Naive thymus-derived CD4-positive, alpha-beta T cell (primary cell): ENCODE measurements at places on chromosomes 4 and X.

GRCh38 chr4:166091912-166092510 is 219.0 kb downstream of the TLL1 start:
- DNase-seq: peak; percentile 1
- H3K27me3 ChIP-seq: no peaks in the 10 kb centered on the region
- no peaks in the 10 kb centered on the region for H3K36me3 ChIP-seq
- H3K27ac ChIP-seq: no peak overlapping the region
- H3K4me3 ChIP-seq: no peak overlapping the region
- no peaks in the 10 kb centered on the region for H3K4me1 ChIP-seq

DNA sequence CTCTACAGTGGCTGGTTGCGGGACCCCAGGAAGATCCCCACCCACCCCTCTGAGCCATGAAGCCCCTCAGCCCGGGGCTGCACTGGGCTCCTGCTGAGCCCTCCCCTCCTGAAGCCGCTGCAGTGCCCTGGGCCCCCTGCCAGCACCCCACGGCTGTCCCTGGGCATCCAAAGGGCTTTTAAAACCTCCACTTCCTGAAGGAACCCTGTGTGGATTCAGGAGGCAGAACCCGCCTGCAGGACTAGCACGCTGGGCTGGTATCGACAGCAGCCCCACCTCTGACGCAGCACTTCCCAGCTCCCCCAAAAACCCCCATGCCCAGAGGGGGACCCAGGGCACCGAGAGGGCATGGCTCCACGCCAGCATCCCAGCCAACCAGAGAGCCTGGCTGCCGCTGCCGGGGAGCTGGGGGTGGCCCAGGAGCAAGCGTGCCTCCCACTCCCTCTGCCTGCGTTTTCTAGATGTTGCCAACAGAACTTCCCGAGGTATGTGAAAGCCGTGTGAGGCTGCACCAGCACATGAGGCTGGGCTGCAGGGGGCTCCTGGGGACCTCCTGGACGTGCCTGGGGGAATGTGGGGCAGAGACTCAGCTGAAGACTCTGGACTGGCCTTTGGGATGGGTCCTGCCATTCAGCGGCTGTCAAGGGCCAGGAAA is 6.3 kb downstream of the MXD4 start:
- DNase-seq: no peak
- H3K27me3 ChIP-seq: no peaks in the 10 kb centered on the region
- no peak overlapping the region for H3K4me3 ChIP-seq
- no peak overlapping the region for H3K27ac ChIP-seq

DNA sequence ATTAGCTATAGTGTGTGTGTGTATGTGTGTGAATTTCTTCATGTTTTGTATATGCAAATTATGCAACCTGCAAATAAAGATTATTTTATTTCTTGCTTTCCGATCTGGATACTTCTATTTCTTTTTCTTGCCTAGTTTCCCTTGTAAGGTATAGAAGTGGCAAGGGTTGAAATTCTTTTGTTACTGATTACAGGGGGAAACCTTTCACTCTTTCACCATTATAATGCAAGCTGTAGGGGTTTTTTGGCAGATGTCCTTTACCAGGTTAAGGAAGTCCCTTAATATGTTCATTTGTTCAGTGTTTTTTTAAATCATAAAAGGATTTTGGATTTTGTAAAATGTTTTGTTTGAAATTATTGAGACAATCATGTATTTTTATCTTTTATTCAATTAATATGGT is 44.3 kb upstream of the PDE5A start:
- no peaks in the 10 kb centered on the region for H3K36me3 ChIP-seq
- H3K27ac ChIP-seq: no peak overlapping the region
- H3K4me3 ChIP-seq: no peak overlapping the region
- H3K27me3 ChIP-seq: no peaks in the 10 kb centered on the region
- DNase-seq: no peak
- no peaks in the 10 kb centered on the region for H3K4me1 ChIP-seq

DNA sequence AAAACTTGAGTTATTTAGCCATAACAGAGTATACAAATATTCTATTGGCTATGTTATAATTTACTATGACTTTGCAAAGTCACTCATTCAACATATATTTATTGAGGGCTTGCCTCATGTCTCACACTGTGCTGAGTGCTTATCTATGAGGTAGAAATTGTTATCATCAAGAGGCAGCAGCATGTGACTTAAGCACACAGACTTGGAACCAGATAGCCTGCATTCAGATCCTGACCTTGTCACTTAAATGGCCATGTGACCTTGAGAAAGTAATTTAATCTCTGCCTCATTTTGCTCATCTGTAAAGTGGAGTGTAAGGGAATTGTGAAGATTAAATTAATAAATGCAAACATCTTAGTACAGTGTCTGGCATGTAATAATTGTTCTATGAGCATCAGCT is 10.1 kb upstream of the EXOSC9 start:
- H3K27me3 ChIP-seq: no peaks in the 10 kb centered on the region
- no peak for DNase-seq
- no peak overlapping the region for H3K27ac ChIP-seq
- H3K4me1 ChIP-seq: no peaks in the 10 kb centered on the region
- H3K36me3 ChIP-seq: no peaks in the 10 kb centered on the region

DNA sequence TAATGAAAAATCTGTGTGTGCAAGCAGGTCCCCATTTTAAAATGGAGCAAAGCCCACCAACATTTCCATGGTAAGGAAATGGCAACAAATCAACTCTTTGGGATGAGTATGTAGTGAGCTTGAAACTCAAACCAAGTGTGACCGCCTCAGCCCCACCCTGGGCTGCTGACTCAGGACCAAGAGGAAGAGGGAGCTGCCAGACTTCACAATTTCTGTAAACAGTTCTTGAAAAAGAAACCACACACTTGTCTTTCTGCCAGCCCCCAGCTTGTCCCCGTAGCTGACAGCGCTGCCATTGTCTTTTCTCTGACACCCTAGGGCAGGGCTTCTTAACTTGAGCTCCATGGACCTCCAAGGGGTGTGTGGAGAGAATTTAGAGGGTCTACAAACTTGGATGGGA is 10.3 kb downstream of the RTL5 start:
- no peaks in the 10 kb centered on the region for H3K36me3 ChIP-seq
- no peak overlapping the region for H3K27ac ChIP-seq
- H3K4me3 ChIP-seq: peak overlapping the region; percentile 13
- H3K4me1 ChIP-seq: no peaks in the 10 kb centered on the region

DNA sequence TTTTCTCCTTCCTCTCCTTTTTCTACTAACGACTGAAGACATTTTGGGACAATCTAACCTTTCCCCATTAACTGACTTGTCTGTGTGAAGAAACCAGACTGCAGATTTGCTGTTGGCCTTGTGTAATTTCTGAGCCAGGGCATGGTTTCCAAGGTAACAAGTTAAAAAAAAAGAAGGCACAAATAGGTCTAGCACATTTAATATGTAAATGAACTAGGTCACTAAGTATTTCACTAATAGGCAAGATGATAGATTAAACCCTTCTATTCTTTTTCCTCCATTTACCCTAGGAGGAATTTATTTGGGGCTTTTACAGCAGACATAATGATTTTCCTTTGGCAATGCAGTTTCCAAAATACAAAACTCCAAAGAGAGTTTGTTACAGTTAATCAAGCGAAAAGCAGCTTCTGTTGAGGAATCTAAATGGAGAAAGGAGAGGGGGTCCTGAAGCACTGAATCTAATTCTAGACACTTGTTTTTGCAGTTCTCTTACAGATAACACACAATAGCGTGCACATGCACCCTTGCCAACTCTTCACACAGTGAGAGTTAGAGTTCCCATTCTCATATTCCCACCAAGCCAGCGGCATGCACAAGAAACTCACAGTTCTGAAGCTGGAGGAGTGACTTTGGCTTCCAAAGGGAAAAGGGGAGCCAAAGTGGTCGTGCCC is 72.0 kb downstream of the TSPAN5 start:
- H3K4me1 ChIP-seq: no peaks in the 10 kb centered on the region
- no peak overlapping the region for H3K27ac ChIP-seq
- no peaks in the 10 kb centered on the region for H3K36me3 ChIP-seq
- no peaks in the 10 kb centered on the region for H3K27me3 ChIP-seq
- DNase-seq: no peak

GRCh38 chr4:7207628-7208231 is 15.4 kb downstream of the SORCS2 start:
- no peaks in the 10 kb centered on the region for H3K4me1 ChIP-seq
- H3K27ac ChIP-seq: no peak overlapping the region
- no peak for DNase-seq
- no peak overlapping the region for H3K4me3 ChIP-seq
- no peaks in the 10 kb centered on the region for H3K36me3 ChIP-seq

GRCh38 chr4:76950956-76951671 is 1.6 kb downstream of the SEPTIN11 start:
- DNase-seq: peak; percentile 4
- H3K27me3 ChIP-seq: no peaks in the 10 kb centered on the region
- H3K27ac ChIP-seq: no peak overlapping the region
- no peaks in the 10 kb centered on the region for H3K4me1 ChIP-seq
- no peaks in the 10 kb centered on the region for H3K36me3 ChIP-seq

- no peaks in the 10 kb centered on the region for H3K36me3 ChIP-seq
- no peaks in the 10 kb centered on the region for H3K4me1 ChIP-seq
- DNase-seq: no peak
- no peak overlapping the region for H3K27ac ChIP-seq
- no peak overlapping the region for H3K4me3 ChIP-seq
These were observed 82.1 kb upstream of the IQCM start for GRCh38 chr4:149897783-149898182.

- no peak overlapping the region for H3K27ac ChIP-seq
- H3K4me1 ChIP-seq: peaks cover 12% of the 10 kb centered on the region
- H3K4me3 ChIP-seq: no peak overlapping the region
These were observed 2.1 kb downstream of the GAB3 start for GRCh38 chrX:154748712-154749339.

GRCh38 chr4:76569706-76570105 is 134.7 kb downstream of the SHROOM3 start:
- no peak for DNase-seq
- no peaks in the 10 kb centered on the region for H3K36me3 ChIP-seq
- no peak overlapping the region for H3K4me3 ChIP-seq
- H3K27ac ChIP-seq: no peak overlapping the region

DNA sequence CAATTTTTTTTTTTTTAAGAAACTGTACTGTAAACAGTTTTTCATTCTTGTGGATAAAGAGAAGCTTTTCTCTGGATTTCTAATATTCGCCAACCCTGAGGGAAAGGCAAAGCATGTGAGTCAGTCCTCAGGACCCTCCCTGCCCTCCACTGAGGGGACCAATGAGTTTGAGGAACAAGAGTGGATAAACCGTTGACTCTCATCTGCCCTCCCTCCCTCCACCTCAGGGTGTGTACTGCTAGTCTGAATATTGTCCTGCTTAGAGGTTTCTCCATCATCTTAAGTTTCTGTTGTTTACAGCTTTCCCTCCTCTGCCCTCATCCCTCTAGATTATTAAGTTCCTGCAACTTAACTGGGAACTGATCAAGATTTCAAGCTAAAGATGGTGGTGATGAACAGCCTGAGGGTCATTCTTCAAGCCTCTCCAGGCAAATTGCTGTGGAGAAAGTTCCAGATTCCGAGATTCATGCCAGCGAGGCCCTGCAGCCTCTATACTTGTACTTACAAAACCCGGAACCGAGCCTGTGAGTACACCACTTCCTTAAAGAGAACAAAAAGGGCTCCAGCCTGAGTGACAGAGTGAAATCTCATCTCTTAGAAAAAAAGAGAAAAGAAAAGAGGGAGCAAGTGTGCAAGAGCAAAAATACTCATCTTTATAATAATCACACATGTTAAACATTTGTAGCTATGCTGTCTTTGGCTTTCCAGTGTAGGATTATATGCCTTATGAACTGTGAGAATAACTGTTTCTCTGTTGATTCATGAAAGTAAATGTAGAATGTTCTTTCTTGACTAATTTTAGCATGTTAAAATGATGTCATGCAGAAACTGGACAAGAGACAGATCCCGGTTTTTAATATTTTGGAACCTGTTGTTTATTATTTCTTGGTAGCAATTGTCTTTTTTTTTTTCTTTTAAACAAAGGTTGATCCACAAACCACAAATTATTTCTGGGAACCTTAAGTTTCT is 11.9 kb downstream of the CA5B start:
- H3K27me3 ChIP-seq: no peaks in the 10 kb centered on the region
- H3K27ac ChIP-seq: peak overlapping the region; percentile 89
- no peaks in the 10 kb centered on the region for H3K36me3 ChIP-seq
- peaks cover 55% of the 10 kb centered on the region for H3K4me1 ChIP-seq

DNA sequence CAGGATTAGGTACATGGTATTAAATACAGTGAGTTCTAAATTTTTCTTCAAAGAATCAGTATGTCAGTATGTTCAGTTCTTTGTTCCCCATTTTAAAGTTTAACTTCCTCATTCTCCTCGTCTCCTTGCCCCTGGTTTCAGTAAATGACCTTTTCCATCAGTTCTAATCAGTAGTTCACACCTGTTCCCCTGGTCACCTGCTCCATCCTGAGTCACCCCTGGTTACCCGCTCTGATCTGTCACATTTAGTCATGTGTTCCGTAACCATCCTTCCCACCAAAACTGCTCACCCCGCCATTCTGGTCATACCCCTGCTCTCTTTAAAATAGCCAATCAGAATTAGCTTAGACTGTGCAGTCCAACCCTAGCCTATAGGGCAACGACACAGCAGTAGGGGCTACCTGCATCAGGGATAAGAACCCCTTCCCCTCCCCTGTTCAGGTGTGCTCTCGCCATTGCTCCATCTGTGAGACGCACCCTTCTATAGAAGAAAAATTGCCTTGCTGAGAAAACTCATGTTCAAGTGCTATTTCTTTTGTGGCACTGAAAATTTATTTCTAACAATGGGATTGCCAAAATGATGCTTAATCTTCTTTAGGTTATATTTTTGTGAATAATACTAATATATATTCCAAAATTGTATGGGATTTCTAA is 181.3 kb downstream of the OR13H1 start:
- no peaks in the 10 kb centered on the region for H3K36me3 ChIP-seq
- H3K4me3 ChIP-seq: no peak overlapping the region
- no peak overlapping the region for H3K27ac ChIP-seq
- H3K27me3 ChIP-seq: no peaks in the 10 kb centered on the region

DNA sequence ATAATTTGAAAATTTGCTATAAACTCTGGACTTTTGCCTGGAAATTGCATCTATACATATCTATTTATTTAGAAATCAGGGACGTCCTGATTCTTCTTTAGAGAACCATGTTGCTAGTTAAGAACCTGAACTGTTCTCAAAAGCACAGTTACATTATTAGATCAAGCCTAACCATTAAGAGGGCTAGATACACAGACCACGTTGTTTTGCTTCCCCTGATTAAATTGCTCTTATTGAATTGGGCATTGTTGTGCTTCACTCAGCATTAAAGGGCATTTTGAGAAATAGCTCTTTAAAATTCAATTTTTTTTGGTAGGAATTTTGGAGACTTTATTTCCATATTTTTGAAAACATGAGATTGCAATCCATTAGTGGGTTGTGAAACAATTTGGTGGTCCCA is 44.4 kb downstream of the FIP1L1 start:
- DNase-seq: no peak
- H3K4me3 ChIP-seq: no peak overlapping the region
- H3K27me3 ChIP-seq: no peaks in the 10 kb centered on the region
- H3K36me3 ChIP-seq: no peaks in the 10 kb centered on the region
- H3K4me1 ChIP-seq: no peaks in the 10 kb centered on the region
- no peak overlapping the region for H3K27ac ChIP-seq

DNA sequence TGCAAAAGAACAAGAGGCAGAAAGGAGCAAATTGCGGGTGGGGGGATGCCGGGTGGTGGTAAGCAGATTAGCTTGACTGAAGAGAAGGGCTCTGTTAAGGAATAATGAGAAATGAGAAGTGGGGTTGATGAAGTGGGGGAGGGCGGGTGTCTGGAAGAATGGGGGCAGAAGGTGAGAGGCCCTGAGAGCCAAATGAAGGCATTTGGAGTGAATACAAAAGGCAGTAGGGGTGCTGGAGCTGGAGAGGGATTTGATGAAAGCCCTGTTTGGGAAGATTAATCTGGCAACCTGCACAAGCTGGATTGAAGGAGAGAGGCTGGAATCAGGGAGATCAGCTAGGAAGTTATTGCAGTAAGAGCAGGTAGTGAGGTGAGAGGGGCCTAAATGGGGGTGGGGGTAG is 82.1 kb downstream of the GUCY2F start:
- H3K27me3 ChIP-seq: no peaks in the 10 kb centered on the region
- no peak overlapping the region for H3K4me3 ChIP-seq
- no peak for DNase-seq
- no peaks in the 10 kb centered on the region for H3K4me1 ChIP-seq
- H3K36me3 ChIP-seq: no peaks in the 10 kb centered on the region
